ENCODE measurements at places on chromosomes 7 and 10. TPM values are rescaled to one million over a fixed set of nuclear protein-coding genes. Genes with fewer than 3 reads are reported as not detected.

ACTL6B gene
- total RNA-seq = 99.6 TPM

SUN3 gene
- total RNA-seq = not detected

CPXM2 gene
- 0.49 TPM for total RNA-seq

MTERF1 gene
- total RNA-seq = 16.7 TPM

CDC14C gene
- total RNA-seq = not detected

Data from temporal lobe (tissue), 4 donors.